Activated CD8-positive, alpha-beta T cell treated with anti-CD3 and anti-CD28 coated beads, Interleukin-2, amount 10 ng/mL, durations not matched to agents 7 days and 5 days (primary cell): ENCODE measurements at places on chromosomes 6 and 20.
A peak's percentile ranks its signal among the peaks of the same experiment; 100 is the strongest.

DNA sequence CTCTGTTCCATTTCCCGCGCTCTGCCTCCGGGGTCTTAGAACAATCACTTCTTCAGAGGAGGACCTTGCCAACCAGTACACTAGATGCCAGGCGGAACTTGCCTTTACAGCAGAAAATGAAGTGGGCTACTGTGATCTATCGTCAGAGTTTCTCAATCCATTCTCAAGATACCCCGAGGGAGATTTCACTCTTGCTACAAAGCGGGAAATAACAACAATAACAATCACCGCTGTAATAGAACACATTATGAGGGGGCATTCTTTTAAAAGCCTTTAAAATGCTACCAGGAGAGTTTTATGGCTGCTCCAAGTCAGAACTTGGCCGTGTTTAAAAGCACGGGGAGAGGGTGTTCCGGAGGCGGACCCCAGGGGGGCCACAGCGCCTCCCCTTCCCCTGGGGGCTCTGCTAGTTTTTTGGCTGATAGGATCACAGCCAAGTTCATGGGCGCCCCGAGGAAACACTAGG is 617.0 kb upstream of the AGPAT4 start:
- no peak overlapping the region for H3K4me3 ChIP-seq
- H3K27ac ChIP-seq: no peak overlapping the region
- H3K4me1 ChIP-seq: no peaks in the 10 kb centered on the region
- no peak for DNase-seq

- no peaks in the 10 kb centered on the region for H3K4me1 ChIP-seq
- no peaks in the 10 kb centered on the region for H3K27me3 ChIP-seq
- no peak overlapping the region for H3K27ac ChIP-seq
- DNase-seq: no peak
- H3K4me3 ChIP-seq: no peak overlapping the region
- H3K36me3 ChIP-seq: no peaks in the 10 kb centered on the region
These were observed 457.8 kb downstream of the QKI start for GRCh38 chr6:163872335-163872734.

- H3K36me3 ChIP-seq: no peaks in the 10 kb centered on the region
- no peaks in the 10 kb centered on the region for H3K4me1 ChIP-seq
- no peak for DNase-seq
- no peak overlapping the region for H3K4me3 ChIP-seq
- no peak overlapping the region for H3K27ac ChIP-seq
These were observed 280.6 kb downstream of the LAMA2 start for GRCh38 chr6:129163551-129163950.

DNA sequence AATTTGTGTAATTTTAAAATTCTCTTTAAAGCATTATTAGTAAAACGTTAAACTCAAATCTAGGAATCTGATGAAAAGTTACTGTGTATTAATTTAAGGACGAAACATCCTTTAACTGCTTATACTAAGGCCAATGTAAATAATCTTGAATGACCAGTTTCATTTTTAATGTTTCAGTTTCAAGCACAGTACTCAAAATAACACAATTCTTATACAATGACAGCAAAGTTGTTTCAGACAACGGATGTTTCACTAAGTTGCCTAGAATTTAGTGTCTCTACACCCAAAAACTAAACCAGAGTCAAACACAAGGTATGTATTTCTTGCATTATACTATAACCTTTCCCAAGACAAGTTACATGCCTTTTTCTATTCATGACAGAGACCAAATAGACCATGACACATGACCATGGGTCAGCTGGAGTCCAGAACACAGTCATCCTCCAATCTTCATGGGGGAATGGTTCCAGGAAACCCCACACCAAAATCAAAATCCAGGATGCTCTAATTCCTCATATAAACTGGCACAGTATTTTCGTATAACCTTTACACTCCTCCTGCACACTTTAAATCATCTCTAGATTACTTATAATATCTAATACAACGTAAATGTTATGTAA is 7.7 kb downstream of the PHIP start:
- H3K4me1 ChIP-seq: peaks cover 36% of the 10 kb centered on the region
- no peak overlapping the region for H3K4me3 ChIP-seq
- H3K27ac ChIP-seq: no peak overlapping the region
- DNase-seq: no peak

DNA sequence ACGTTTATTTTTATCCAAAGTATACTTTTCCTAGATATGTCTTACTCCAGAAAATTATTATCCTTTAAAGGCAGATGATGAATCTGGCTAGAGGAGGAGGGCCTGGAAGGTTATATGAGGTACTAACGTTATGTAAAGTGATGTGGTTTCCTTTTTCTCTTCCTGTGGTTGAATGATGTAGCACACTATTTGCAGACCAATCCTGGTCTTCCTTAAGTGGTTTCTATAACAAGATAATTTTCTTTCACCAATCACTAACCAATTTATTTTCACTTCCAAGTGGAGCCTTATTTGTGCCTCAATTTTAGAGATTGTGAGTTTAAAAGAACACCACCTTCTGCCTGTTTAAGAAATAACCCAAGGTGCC is 154.6 kb upstream of the SOX4 start:
- H3K36me3 ChIP-seq: peaks cover 14% of the 10 kb centered on the region
- H3K4me1 ChIP-seq: peaks cover 41% of the 10 kb centered on the region
- peak overlapping the region; percentile 67 for H3K4me3 ChIP-seq
- DNase-seq: no peak
- H3K27me3 ChIP-seq: peaks cover 12% of the 10 kb centered on the region
- peak overlapping the region; percentile 82 for H3K27ac ChIP-seq

DNA sequence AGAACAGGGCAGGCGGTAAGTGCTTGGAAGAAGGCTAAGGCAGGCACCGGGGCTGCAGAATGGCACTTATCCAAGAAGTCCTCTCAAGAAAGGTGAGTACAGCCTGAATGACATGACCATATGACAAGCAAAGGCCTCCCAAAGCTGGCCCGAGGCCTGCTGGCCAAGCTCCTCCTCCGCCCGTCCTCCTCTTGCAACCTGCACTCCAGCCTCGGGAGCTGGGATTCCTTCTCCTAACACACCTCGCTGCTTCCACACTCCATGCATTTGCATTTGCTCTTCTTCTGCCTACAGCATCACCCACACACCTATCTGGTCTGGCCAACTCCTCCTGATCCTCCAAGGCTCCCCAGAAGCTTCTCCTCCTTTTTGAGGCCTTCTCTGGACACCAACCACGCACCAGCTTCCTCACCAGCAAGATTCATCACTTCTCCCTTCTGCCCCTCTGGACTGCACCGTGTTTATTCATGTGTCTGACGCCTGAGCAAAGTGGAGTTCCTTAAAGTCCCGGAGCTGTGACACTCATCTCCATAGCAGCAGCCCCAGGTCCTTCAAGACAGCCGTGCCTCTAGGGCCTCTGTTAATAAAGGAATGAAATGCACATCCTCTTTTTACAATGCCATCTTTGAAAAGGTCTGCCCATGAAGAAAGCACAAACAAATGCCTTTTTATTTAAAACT is 32.3 kb downstream of the CNKSR3 start:
- peaks cover 7% of the 10 kb centered on the region for H3K27me3 ChIP-seq
- H3K4me1 ChIP-seq: no peaks in the 10 kb centered on the region
- H3K36me3 ChIP-seq: no peaks in the 10 kb centered on the region
- no peak for DNase-seq
- H3K27ac ChIP-seq: no peak overlapping the region
- no peak overlapping the region for H3K4me3 ChIP-seq

DNA sequence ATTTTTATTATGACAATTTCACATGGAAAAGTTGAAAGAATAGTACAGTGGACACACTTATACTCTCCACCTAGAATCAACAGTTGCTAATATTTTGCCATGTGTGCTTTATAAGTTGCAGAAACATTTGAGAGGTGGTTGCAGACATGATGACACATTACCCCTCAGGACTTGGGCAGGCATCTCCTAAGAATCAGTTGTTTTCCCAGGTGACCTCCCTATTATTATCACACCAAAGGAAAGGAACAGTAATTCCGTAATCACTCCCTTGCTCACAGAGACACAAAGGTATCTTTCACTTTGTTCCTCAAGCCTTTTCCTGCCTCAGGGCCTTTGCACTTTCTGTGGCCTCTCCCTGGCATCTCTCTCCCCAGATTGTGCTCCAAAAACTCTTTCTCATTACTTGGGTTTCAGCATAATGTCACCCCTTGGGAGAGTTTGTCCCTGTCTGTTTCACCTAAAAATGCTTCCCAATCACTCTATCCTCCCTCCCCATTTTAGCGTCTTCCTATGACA is 5.9 kb upstream of the SULF2 start:
- H3K27ac ChIP-seq: no peak overlapping the region
- DNase-seq: no peak
- H3K4me1 ChIP-seq: peaks cover 4% of the 10 kb centered on the region
- peaks cover 35% of the 10 kb centered on the region for H3K27me3 ChIP-seq
- no peak overlapping the region for H3K4me3 ChIP-seq
- H3K36me3 ChIP-seq: no peaks in the 10 kb centered on the region

GRCh38 chr20:24066076-24066700 is 77.6 kb upstream of the GGTLC1 start:
- H3K27me3 ChIP-seq: peaks cover under 1% of the 10 kb centered on the region
- H3K27ac ChIP-seq: peak overlapping the region; percentile 23
- peaks cover 6% of the 10 kb centered on the region for H3K36me3 ChIP-seq
- H3K4me1 ChIP-seq: peaks cover 11% of the 10 kb centered on the region

GRCh38 chr20:38272961-38273360 is 12.4 kb upstream of the KIAA1755 start:
- H3K4me3 ChIP-seq: no peak overlapping the region
- H3K4me1 ChIP-seq: no peaks in the 10 kb centered on the region
- DNase-seq: no peak
- no peak overlapping the region for H3K27ac ChIP-seq
- H3K27me3 ChIP-seq: peaks cover 7% of the 10 kb centered on the region
- H3K36me3 ChIP-seq: no peaks in the 10 kb centered on the region

DNA sequence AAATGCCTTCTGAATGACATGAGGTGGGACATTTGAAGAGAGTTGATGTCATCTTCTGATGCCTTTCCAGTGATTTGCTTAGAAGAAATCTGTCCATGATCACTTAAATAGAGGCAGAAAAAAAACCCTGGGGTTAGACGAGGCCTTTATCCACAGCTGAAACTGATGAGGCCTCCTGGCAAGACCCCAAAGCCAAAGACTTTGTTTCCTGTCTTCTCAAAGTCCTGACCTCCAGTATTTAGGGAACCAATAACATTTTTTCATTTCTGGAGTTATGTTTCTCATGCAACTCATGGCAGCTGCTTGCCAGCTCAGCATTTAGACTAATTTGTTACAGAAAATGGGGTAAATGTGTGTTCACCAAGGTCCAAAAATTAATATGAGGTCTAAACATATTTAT is 248.0 kb upstream of the PRDM1 start:
- H3K4me3 ChIP-seq: no peak overlapping the region
- H3K27ac ChIP-seq: no peak overlapping the region
- no peak for DNase-seq
- peaks cover 1% of the 10 kb centered on the region for H3K27me3 ChIP-seq
- peaks cover 2% of the 10 kb centered on the region for H3K4me1 ChIP-seq

DNA sequence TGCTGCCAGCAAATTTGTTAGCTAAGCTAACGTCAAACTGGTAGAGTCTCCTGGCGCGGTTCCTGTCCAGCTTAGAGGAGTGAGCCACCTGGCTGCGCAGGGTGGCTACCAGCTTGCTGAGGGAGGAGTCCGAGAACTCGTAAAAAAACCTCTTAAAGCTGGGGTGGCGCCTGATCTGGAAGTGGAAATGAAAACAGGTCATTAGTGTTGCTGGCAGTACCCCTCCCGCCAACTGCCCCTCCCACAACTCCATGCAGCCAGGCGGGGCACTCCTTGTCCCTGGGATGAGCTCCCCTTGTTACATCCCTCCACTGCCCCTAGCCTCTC is 17.3 kb downstream of the BNIP5 start:
- no peak for DNase-seq
- H3K4me3 ChIP-seq: no peak overlapping the region
- H3K4me1 ChIP-seq: no peaks in the 10 kb centered on the region
- H3K36me3 ChIP-seq: no peaks in the 10 kb centered on the region
- no peak overlapping the region for H3K27ac ChIP-seq
